ENCODE measurements at places on chromosomes 11 and 22.

DNA sequence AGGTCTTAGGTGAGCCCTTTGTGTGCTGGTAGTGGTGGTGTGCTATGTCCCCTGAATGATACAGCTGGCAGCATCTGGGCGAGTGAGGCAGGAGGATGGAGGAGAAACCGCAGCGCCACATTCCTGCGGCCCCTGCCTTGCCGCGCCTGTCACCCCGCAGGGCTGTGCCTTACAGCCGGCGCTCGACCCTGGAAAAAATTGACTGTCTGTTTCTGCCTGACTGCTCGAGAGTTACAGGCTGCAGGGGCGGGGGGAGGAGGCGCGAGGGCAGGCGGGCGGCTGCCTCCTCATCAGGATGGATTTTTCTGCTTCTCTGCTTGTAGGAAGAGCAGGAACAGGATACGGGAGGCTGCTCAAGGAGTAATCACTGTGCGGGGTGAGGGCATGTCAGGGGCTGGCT lies 443.4 kb downstream of the MIAT start:
- no peak for DNase-seq

DNA sequence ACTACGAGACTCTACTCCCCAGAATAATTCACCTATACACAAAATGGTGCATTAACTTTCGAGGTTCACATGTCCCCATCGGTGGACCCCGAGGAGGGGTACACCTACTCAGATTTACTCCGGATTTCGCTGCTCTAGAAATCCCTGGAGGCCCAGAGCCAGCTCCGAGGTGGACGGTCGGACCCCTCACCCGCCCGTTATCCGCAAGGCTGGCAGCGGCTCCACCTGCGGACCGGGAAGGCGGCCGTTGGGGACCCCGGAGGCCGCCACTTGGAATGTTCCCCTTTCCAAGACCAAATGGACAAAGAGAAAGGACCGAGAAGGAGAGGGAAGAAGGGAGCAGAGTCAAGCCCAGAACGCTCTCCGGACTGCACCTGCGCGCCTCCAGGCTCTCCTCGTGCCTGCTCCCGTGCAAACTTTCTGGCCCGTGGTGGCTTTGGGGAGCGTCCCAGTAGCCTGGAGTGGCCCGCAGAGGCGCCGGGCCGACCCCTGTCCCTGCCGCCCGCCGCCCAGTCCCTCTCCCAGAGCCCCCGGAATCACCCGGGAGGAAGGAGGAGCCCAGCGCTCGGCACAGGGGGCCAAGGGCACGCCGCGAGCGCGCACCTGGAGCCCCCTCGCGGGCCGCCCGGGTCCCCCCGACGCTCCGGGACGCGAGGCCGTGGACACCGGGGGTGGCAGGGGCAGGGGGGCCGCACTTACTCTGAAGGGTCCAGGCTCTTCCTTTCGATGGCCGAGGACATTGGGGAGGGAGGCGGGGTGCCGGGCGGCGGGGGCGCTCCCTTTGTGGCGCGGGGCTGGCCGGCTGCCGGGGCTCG lies 23.0 kb downstream of the LMO2 start:
- no peak for DNase-seq

GRCh38 chr22:37019309-37020191 lies at the start of the genes MPST and TST:
Gene MPST (plus strand): TSS chr22:37019742. CDS start chr22:37019837, 95 bp downstream.
Gene TST (minus strand): TSS chr22:37019447. CDS start chr22:37018732, 715 bp downstream.
- peak; percentile 65 for DNase-seq

DNA sequence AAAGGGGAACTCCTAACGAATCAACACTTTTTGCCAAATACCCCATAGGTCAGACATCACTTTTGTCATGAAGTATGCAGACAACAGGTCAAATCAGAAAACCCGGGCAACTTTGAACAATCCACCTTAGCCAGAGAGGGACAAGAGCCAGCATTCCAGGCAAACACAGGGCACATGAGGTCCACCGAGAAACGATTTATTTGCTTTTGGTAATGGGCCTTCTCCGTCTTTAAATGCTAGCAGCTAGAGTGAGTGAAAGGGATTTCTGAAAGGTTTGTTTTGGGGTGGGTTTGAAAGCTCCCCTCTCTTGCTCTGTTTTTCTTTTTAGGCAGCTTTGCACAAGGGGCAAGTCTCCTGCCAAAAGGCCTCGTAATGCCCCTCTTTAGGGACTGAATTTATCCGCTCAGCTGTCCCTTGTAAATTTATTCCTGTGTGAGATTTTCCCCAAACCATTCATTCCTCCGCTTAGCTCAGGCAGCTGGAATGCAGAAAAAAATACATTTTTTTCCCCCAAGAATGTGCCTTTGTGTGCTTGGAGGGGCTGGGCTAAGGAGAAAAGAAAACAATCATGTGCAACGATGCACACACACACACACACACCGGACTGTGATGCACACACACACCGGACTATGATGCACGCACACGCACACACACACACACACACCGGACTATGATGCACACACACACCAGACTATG lies 196.9 kb downstream of the SNX19 start:
- no peak for DNase-seq

- DNase-seq: no peak
Observed at GRCh38 chr11:12853652-12854296, 155.3 kb upstream of the RASSF10 start.

All from T-helper 2 cell (primary cell).